ENCODE measurements at places on chromosomes 11 and 22.
A peak's percentile ranks its signal among the peaks of the same experiment; 100 is the strongest.

DNA sequence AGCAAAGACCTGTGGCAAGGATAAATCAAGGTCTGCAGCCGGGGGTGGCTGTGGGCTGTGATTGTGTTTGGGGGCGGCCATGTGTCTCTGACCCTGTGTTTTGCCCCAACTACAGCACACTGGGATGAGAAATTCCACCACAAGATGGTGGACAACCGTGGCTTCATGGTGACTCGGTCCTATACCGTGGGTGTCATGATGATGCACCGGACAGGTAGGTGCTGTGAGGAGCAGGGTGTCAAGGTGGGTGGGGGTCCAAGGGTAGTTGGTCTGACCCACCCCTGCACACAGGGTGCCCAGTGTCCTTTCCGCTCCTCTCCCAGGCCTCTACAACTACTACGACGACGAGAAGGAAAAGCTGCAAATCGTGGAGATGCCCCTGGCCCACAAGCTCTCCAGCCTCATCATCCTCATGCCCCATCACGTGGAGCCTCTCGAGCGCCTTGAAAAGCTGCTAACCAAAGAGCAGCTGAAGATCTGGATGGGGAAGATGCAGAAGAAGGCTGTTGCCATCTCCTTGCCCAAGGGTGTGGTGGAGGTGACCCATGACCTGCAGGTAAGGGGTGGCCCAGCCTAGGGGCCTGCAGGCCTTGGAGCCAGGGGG, 6.7 kb downstream of the SERPINH1 start:
- no peak for DNase-seq

DNA sequence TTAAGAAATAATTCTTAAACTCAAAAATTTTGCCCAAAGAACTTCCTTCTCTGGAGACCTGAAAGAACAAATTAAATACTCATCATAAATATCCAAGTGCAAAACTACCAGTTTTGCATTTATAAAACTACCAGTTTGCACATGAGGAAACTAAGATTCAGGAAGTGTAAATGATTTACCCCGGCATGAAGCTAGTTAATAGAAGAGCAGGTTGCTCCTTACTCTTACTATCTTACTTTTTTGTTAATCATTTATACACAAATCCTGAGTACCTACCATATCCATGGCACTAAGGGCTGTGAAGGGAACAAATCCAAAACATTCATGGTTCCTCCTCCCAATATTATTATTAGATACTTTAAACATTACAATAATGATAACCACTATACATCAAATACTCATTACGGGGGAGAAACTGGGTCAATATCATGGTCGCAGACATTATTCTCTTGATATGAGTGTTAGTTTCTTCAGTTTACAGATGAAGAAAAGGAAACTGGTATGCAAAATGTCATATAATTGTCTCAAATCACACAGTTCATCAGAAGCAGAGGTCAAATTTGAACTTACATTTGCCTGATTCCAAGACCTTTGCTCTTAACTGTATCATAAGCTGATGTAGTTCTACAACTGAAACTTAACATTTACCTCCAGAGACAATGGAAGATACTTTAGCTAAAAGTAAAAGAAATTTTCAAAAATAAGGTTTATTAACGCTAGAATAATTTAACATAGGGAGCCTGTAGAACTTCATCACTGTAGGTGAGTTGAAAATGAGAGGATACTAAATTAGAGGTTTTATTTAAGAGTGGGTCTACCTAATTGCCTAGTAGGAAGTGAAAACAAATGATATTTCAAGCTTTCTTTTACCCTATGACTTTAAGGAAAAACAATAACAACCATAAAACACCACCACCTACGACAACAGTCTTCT, 74.5 kb downstream of the FAM76B start:
- DNase-seq, result no peak

- DNase-seq, result no peak
Observed at GRCh38 chr11:12242966-12243365, 132.6 kb downstream of the MICAL2 start.

- peak; percentile 72 for DNase-seq
Observed at GRCh38 chr22:44181033-44181911, 547 bp downstream of the PARVG start.
